Stimulated activated CD8-positive, alpha-beta memory T cell treated with anti-CD3 and anti-CD28 coated beads, Interleukin-7, amount 100 ng/mL, for 4 hours (primary cell): ENCODE measurements at places on chromosomes 7 and 10.

DNA sequence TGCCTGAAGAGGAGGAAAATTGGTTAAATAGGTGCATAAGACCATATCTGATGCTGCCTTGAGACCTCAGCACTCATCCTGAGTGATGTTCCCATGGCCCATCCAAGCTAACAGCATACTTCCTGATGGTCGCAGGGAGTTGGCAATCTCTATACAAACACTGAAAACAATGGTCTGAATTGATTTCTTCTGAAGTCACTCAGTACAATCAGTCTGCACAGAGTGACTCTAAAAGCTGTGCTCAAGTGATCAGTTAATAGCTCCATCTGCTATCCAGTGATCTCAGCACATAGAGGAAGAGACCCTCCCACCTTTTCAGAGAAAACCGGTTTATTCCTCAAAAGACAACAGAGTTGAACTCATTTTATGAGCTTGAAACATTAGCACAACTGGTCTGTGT, 3.9 kb downstream of the PPP1R17 start:
- DNase-seq: no peak

GRCh38 chr10:22599048-22599561, 115.3 kb downstream of the PIP4K2A start:
- no peak for DNase-seq

GRCh38 chr7:22833113-22833855, 10.6 kb upstream of the TOMM7 start:
- no peak for DNase-seq

DNA sequence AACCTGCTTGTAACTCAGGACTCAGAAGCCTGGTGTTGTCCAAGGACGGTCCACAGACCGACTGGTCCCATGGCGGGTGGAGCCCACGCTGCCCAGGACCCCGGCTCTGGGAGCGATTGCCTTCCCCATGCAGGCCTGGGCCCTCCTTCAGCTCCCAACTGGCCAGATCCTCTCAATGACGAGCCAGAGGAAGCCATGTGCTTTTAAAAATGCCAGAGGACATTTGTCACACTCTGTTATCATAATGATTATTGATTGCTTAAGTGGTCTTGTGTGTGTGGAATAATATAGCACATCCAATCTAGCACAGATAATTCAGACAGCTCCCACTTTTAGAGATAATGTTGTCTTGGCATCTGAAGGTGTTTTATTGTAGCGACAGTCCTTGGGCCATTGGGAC, 22.6 kb upstream of the OGDHL start:
- DNase-seq: no peak

GRCh38 chr7:50555594-50556140, 9.5 kb downstream of the DDC start:
- DNase-seq: no peak

GRCh38 chr7:81515009-81515408, 254.8 kb downstream of the HGF start:
- no peak for DNase-seq

DNA sequence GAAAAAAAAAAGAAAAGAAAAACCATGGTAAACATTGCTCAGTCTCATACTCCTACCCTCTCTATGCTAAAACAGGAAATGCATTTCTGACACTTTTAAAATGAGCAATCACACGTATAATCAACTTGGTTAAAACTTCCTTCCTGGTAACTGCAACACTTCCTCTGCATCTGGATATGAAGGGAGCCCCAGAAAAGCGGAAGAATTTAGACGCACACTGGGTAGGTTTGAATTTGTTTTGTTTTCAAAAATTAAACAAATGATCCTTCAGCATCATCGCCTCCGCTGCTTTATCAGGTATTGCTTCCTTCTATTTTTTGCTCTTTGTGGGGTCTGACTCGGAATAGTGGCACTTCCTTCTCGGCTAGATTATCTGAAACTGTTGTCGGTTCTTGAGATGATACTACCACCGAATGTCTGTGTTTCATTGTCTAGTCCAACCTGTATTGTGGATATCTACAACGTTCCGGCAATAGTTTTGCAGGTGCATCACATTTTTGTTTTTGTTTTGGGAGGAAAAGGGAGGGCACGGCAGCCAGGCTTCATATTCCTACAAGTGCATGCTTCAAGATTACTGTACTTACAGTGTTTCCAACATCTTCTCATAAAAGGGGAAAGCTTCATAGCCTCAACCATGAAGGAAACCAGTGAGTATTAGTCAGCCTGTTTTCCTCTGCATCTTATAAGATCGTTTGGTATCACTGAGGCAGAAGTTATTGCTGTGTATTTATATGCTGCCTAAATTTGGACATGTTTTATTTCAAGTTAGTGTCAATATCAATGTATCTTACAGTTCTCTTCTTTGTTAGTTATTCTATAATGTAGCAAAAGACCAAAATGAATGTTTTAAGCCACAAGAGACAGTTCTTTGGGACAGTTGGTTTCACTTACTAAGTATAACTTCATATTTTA, at the start of gene PIK3CG:
TSS of gene PIK3CG (plus strand) at position 153 of the 912 bp plus-strand sequence. CDS start 2,280 bp downstream, outside the sequence.
- no peak for DNase-seq

DNA sequence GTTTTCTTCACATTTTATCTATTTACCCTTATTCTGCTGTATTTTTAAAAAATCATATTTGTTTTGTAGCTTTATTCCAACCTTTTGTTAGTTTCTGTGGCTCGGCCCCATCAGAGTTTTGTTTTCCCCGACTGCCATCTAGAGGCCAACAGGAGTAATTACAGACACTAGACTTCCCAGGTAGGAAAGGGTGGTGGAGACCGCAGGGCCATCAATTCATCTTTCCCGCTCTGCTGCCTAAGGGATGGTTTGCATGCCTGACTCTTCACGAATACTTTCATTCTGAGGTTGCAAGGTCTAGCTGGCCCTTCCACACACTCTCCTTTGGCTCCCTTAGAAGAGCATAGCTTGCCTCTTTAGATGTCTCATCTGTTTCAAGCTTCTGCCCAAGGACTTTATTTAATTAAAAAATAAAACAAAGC, 38.3 kb downstream of the LYZL2 start:
- DNase-seq: no peak

- DNase-seq: no peak
Measured at GRCh38 chr7:46838463-46838862, 743.4 kb downstream of the TNS3 start.

GRCh38 chr10:53508197-53508596, 735.6 kb upstream of the MBL2 start:
- no peak for DNase-seq

DNA sequence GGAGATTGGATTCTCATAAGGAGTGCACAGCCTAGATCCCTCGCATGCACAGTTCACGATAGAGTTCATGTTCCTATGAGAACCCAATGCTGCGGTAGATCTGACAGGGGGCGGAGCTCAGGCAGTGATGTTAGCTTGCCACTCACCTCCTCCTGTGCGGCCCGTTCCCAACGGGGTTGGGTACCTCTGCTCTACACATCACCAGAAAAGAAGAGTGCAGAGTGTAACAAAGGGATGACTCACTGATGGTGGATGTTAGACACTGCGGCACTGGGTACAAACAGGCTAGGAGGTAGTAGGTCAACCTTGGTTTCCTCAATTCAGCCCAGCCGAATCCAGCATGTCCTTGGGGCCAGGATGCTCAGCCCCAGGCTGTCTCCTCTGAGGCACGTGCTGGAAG, 66.8 kb upstream of the CHST15 start:
- no peak for DNase-seq

DNA sequence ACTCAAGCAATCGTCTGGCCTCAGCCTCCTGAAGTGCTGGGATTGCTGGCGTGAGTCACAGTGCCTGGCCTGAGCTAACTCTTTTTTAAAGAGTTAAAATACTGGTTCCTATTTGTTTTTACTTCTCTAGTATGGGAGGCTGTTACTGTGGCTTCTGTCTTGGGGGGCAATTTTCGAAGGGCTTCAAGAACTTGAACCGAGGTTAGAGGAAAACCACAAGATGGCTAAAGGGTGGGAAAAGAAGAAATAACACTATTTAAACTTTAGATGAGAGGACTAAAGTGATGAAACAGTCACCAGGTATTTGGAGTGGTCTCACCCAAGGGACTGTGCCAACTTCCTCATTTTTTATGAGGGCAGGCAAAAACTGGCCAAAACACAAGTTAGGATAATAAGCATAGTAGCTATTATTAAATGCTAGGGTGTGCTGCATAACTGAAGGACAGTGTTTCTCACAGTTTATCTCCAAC, 17.8 kb downstream of the MET start:
- no peak for DNase-seq

GRCh38 chr7:102117743-102118142, 168.9 kb upstream of the SH2B2 start:
- no peak for DNase-seq

DNA sequence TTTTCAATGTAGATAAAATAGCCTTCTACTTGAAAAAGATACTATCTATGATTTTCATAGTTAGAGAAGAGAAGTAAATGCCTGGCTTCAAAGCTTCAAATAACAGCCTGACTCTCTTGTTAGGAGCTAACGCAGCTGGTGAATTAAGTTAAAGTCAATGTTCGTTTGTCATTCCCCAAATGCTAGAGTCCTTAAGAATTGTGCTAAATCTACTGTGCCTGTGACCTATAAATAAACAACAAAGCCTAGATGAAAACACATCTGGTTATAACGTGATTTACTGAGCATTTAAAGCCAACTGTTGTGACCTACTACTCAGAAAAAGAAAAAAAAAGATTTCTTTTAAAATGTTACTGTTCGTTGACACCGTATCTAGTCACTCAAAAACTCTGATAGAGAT, 134.7 kb downstream of the POLR1F start:
- DNase-seq: no peak

DNA sequence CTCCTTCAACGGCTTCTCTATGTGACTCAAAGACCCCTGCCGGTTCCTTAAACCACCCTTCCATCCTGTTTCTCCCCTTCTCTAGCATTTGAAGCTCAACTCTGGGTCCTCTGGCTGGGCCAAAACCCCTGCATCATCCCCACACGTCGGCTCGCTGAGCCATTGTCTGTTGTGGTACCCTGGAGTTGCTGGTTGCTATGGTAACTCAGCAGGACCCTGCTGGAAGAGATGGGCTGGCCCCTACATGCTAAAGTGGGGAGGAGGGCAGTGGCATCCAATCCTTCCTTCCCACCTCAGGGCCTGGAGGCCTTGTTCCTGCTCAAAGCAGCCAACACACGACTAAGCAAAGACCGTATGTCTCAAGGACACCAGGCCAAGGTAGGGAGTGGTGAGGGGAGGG, 452.5 kb downstream of the PLXNA4 start:
- no peak for DNase-seq

DNA sequence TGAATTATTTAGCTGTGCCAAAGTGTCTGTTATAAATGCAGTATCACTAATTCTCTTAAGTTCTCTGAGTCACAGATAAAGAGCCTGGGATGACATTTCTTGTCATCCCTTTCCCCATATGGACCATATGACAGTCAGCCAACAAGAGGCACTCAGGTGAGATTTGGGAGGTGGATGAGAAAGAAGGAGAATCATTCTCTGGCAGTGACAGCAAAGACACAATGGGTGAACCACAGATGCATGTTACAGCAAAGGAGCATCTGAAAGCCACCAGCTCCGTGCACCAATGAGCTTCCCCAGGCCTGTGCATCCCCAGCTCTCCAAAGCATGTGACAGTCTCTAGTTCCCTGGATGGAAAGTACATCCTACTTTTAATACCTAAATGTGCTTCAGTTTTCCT, 10.8 kb downstream of the GIMAP6 start:
- DNase-seq: no peak

DNA sequence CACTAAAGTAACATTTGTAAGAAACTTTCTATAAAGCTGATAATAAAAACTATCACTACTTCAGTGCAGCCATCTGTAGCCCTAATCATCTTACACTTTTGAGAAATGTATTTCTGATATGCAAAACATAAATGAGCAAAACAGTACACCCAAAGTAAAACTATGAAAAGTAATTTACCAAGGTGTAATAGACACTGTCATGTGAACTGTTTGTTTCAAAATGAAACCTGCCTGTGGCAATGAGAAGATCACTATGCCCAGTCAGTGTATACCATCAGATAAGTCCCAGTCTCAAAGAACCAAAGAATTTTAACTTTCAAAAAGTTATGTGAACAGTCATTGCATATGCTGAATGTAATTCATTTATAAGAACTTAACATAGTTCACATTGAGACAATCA, 398.1 kb downstream of the CDC14C start:
- no peak for DNase-seq

DNA sequence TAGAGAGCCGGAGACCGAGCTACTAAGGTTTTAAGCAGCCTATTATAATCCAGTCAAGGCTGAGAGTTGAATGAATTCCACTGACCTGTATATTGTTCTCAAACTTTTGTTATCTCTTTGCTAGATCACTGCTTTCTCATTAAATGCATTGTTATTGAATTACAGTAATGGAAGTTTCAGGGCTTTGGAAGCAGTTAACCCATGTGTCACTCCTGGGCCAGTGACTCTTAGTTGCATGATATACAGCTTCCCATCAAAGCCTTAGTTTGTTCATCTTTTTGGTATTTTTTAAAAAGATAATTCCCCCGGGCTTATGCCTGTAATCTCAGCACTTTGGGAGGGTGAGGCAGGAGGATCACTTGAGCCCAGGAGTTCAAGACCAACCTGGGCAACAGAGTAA, 55.4 kb upstream of the KIAA1217 start:
- DNase-seq: no peak

DNA sequence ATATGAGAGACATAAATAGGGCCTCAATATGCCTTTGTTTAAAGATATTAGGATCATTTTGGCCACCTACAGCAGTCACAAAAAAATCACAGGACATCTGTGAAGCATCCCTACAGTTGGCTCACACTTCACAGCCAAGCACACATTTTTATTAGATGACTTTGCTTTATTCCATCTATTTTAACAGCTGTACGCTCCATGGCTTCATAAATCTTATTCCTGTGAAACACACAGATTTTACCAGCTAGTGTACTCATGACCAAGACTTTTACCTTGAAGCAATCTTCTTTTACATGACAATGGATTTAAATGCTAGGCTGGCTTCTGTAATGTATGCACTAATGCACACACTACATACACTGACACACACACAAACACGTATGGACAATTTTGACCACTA, 254.8 kb upstream of the PITRM1 start:
- DNase-seq: no peak

- no peak for DNase-seq
Measured at GRCh38 chr7:99308461-99309074, 17.1 kb upstream of the ARPC1A start.

GRCh38 chr7:28389504-28390395, 22.6 kb upstream of the CREB5 start:
- DNase-seq: no peak

DNA sequence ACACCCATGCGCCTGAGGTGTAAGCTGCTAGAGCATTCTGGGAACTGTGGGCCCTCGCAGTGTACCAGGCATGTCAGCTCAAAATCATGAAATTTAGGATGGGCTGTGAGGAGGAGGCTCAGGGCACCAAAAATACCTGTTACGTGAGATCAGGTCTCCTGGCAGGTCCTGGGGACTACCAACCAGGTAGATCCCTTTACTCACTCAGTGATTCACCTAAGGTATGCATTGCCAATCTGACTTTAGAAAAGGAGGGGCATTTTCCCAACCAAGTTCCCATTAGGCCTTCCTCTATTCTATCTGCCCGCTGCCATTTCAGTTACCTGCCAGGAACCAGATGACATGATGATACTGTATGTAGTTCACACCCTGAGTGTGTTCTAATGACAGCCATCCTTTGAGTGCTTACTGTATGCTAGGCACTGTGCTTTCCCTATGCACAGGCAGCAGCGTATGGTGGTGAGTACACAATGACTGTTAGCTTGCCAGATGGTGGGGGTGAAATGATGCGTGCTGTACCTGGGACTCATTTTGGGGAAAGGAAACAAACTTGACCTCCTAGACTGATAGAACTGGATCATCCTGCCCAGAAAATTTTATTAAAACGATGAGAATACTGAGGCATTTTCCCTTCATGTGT, 62.0 kb downstream of the CFAP58 start:
- DNase-seq: no peak
